ENCODE measurements at places on chromosomes 2 and 18. TPM values are rescaled to one million over a fixed set of nuclear protein-coding genes. Genes with fewer than 3 reads are reported as not detected.
A peak's percentile ranks its signal among the peaks of the same experiment; 100 is the strongest.

The CGREF1 gene
- 9.8 TPM for total RNA-seq

The SLC11A1 gene
- total RNA-seq = 40.2 TPM

DNA sequence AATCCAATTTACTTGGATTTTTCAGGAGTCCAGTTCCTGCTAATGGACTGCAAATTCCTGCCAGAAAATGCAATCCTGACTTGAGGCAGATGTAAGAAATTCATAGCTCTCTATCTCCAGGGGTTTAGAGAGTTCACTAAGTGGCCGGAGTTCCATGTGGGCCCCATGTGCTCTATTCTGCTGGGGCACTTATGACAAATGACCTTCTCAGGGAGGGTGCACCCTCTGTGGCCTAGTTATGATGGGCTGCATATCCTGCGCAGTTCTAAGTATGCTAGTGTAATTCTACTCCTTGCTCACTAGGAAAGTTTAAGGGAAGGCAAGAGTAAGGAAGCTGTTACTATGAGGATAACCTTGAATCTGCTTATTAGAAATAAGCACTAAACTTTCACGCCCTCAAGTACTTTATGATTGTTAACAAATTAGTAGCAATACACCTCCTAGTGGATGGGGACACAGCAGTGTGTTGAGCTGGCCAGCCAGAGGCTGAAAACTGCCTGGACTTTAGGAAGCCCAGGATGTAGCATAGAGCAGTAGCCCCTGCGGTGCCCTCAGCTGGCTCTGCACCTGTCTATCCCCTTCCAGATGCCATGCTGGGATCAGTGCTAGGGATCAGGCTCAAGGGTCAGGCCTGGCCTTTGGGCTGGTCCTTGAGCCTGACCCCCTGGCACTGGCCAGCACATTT lies 14.4 kb downstream of the SMYD1 start:
- H3K4me1 ChIP-seq = no peaks in the 10 kb centered on the region
- no peak for DNase-seq
- no peaks in the 10 kb centered on the region for H3K36me3 ChIP-seq
- no peaks in the 10 kb centered on the region for H3K27me3 ChIP-seq

DNA sequence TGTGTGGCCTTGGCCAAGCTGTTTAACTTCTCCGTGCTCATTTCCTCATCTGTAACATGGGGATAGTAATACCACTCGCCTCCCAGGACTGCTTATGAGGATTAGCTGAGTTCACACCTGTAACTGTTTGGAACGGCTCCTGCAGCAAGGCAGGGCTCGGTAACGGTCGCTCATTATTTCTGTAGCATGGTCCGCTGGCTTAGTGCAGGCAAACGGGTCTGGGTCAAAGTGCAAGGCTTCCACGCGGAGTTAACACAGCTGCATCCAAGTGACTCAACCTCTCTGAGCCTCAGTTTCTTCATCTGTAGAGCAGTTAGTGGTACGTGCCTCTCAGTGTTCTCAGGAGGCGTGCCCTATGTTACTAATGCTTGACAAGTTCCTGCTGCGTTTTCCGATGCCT lies 94.3 kb upstream of the YWHAQ start:
- H3K27me3 ChIP-seq = no peaks in the 10 kb centered on the region
- H3K4me1 ChIP-seq = no peaks in the 10 kb centered on the region
- no peak overlapping the region for H3K27ac ChIP-seq
- H3K4me3 ChIP-seq = no peak overlapping the region

GRCh38 chr18:61841706-61842105 lies 51.1 kb downstream of the RNF152 start:
- H3K27me3 ChIP-seq = no peaks in the 10 kb centered on the region
- H3K4me1 ChIP-seq = no peaks in the 10 kb centered on the region
- no peaks in the 10 kb centered on the region for H3K36me3 ChIP-seq
- H3K4me3 ChIP-seq = no peak overlapping the region
- H3K27ac ChIP-seq = no peak overlapping the region

DNA sequence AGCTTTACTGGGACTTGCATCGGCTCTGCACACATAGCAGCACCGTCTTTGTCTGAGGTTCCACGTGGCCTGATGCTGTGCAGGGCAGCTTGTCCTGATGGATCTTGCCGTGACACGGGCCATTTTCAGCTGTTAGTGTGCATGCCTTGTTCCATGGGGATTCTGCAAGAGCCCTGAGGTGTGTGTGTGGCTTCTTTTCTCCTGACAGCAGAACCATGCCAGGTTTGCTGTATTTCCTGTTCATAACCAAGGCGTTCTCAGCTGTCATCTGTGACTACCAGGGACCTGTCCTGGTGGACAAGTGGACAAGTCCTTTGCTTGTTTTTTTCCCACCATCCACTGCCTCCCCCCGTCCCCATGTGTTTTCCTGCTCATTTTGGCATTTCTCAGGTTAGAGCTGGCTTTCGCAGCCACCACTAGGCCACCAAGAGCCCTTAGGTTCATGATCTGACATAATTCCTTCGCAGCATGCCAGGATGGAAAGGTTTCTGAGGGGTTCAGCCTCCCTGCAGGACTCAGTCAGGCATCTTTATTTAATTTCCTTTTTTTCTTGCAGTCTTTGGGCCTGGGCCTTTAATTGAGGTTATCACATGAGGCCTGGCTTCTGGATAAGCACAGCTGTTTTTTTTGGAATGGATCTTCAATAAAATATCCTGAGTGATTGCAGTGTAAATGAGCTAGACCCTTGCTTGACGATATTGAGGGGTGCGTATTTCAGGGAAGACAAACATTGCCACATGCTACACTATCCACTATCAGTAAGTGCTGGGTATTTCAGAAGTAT lies 139.4 kb downstream of the NCK2 start:
- DNase-seq = no peak
- H3K4me3 ChIP-seq = no peak overlapping the region
- H3K27me3 ChIP-seq = no peaks in the 10 kb centered on the region
- no peak overlapping the region for H3K27ac ChIP-seq
- H3K36me3 ChIP-seq = peaks cover 30% of the 10 kb centered on the region

DNA sequence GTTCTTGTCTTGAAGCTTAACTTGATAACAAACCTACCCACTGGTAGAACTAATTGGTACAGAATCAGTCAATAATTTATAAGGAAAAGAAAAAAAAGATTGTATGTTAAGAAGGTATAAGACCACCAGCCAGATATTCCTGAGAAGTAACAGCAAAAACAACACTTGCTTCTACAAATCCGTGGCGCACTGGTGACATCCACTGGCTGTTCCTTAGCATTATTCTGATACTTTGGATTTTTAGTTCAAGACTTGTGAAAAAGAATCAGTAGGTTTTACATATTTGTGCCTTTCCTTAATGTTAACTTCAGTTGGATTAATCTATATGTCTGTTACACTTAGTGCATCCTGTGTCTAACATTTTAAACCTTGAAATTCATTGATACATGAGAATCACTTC lies 141.8 kb downstream of the GRB14 start:
- no peaks in the 10 kb centered on the region for H3K27me3 ChIP-seq
- peaks cover 9% of the 10 kb centered on the region for H3K4me1 ChIP-seq
- H3K4me3 ChIP-seq = no peak overlapping the region
- peak; percentile 18 for DNase-seq

DNA sequence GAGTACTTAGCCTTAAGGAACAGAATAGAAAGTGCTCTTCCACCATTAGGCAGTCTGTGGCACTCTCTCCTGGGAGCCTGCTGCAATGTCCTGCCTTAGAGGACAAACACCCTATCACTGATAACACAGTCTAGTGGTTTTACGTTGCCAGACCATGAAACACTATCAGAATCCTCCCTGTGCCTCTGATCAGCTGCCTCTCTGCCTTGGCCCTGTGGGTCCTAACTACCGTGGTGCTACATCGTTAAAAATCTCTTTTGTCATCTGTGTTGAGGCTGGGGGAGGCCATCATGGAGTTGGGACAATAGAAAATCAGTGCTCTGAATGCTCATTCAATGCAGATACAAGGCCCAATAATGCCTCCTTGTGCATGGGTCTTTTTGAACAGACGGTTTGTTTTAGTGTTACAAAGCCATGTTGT lies 11.9 kb upstream of the APCDD1 start:
- DNase-seq = no peak
- no peaks in the 10 kb centered on the region for H3K27me3 ChIP-seq
- H3K36me3 ChIP-seq = no peaks in the 10 kb centered on the region
- peak overlapping the region; percentile 80 for H3K27ac ChIP-seq

DNA sequence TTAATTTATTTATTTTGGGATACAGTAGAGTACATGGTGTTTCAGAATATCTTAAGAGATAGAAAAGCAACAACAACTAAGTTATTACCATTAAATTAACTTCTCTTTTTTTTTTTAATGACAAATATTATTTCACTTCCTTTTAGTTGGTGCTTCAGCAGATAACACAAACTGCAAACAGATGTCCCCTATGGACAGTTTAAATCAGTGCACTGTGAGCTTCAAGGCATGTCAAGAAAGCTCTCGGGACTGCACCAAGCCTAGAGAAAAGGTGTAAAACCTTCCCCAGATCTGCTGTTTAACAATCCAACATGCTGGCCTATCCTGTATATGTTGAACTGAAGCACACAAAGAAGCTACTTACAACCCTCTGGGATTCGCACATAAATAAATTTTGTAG lies 122.7 kb downstream of the TCF4 start:
- no peak overlapping the region for H3K4me3 ChIP-seq
- no peak for DNase-seq
- H3K4me1 ChIP-seq = no peaks in the 10 kb centered on the region
- H3K27ac ChIP-seq = no peak overlapping the region
- H3K36me3 ChIP-seq = no peaks in the 10 kb centered on the region

- H3K27me3 ChIP-seq = no peaks in the 10 kb centered on the region
- no peak overlapping the region for H3K4me3 ChIP-seq
- no peak overlapping the region for H3K27ac ChIP-seq
- H3K4me1 ChIP-seq = no peaks in the 10 kb centered on the region
- no peaks in the 10 kb centered on the region for H3K36me3 ChIP-seq
Measured at GRCh38 chr18:59577386-59577655, 119.9 kb downstream of the CCBE1 start.

GRCh38 chr2:127043367-127044164 lies 63.4 kb downstream of the BIN1 start:
- no peak for DNase-seq
- H3K4me1 ChIP-seq = peaks cover 9% of the 10 kb centered on the region
- H3K36me3 ChIP-seq = no peaks in the 10 kb centered on the region
- H3K27ac ChIP-seq = no peak overlapping the region
- no peak overlapping the region for H3K4me3 ChIP-seq

- no peak overlapping the region for H3K27ac ChIP-seq
- no peaks in the 10 kb centered on the region for H3K36me3 ChIP-seq
- peaks cover 18% of the 10 kb centered on the region for H3K27me3 ChIP-seq
- H3K4me3 ChIP-seq = no peak overlapping the region
- H3K4me1 ChIP-seq = no peaks in the 10 kb centered on the region
- DNase-seq = no peak
Measured at GRCh38 chr2:26674771-26675170, 17.8 kb upstream of the KCNK3 start.

GRCh38 chr2:176285321-176285720 lies 16.1 kb downstream of the MTX2 start:
- no peaks in the 10 kb centered on the region for H3K36me3 ChIP-seq
- H3K4me3 ChIP-seq = no peak overlapping the region
- no peaks in the 10 kb centered on the region for H3K4me1 ChIP-seq

GRCh38 chr2:228094377-228094921 lies 87.0 kb downstream of the SPHKAP start:
- DNase-seq = no peak
- no peaks in the 10 kb centered on the region for H3K36me3 ChIP-seq
- no peak overlapping the region for H3K27ac ChIP-seq
- H3K27me3 ChIP-seq = no peaks in the 10 kb centered on the region

DNA sequence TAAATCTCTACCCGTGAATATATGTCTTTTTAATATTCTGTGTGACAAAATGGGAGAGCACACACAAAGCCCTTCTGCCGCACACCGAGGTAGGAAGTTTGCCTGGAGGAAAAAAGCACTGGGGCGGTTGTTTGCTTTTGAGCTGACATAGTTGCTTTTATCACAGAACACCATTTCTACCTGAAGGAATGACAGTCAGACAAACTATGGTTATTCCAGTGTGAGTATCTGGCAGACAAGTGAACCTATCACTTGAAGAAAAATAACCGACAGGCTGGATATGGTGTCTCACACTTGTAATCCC lies 67.6 kb upstream of the SERTAD2 start:
- peak overlapping the region; percentile 46 for H3K27ac ChIP-seq
- no peaks in the 10 kb centered on the region for H3K27me3 ChIP-seq
- no peaks in the 10 kb centered on the region for H3K36me3 ChIP-seq
- H3K4me1 ChIP-seq = no peaks in the 10 kb centered on the region

DNA sequence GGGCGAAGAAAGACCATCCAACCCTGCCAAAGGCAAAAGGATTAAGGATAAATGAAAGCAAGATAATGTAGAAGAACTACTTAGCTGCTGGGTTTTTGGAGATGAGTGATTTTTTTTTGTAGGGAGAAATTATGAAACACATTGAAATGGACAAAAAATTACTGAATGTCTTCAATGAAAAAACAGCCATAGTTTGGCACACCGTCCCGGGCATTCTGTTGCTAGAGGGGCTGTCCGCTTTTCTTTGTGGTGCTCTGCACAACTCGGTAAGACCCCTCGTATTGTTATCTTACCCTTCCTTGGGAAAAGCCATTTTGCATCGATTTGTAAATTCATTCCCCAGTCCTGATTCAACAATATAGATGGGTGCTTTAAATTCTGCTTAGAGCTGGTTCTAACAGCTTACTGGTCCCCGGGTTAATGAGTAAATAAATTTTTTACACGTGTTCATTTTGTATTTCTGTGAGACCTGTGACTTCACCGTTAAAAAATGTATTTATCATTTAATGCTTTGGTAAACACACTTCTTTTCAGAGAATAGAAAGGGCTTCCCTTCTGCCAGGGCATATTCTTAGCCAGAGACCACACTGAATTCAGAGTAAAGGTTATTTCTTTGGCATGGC lies 912 bp upstream of the LAPTM4A start:
- no peaks in the 10 kb centered on the region for H3K36me3 ChIP-seq
- H3K27ac ChIP-seq = peak overlapping the region; percentile 97
- DNase-seq = no peak
- H3K4me1 ChIP-seq = peaks cover 11% of the 10 kb centered on the region

GRCh38 chr2:140918426-140918825 lies 1212.4 kb downstream of the LRP1B start:
- no peaks in the 10 kb centered on the region for H3K4me1 ChIP-seq
- no peak overlapping the region for H3K27ac ChIP-seq
- no peaks in the 10 kb centered on the region for H3K27me3 ChIP-seq
- DNase-seq = no peak
- no peaks in the 10 kb centered on the region for H3K36me3 ChIP-seq

DNA sequence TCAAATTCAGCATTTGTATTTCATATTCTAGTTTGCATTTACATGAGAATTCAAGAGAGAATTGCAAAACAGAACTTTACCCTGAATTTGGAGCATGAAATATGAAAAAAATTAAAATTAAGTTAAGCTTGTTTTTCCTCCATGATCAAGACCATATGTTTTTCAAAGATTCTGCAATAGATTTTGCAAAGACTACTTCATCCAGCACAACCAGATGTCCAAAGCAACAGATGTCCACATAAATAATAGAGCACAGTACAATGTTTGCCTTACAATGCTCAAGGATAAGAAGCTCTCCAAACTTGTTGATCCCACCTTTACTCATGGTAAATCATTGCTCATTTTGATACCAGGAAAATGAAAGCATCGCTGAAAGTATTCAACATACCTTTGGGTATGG lies 25.6 kb downstream of the FAP start:
- H3K4me1 ChIP-seq = no peaks in the 10 kb centered on the region
- no peak overlapping the region for H3K4me3 ChIP-seq
